A673 (cell line): ENCODE measurements at places on chromosomes 6 and 20.

GRCh38 chr6:5937169-5937909 lies 69.4 kb downstream of the NRN1 start:
- DNase-seq: no peak

DNA sequence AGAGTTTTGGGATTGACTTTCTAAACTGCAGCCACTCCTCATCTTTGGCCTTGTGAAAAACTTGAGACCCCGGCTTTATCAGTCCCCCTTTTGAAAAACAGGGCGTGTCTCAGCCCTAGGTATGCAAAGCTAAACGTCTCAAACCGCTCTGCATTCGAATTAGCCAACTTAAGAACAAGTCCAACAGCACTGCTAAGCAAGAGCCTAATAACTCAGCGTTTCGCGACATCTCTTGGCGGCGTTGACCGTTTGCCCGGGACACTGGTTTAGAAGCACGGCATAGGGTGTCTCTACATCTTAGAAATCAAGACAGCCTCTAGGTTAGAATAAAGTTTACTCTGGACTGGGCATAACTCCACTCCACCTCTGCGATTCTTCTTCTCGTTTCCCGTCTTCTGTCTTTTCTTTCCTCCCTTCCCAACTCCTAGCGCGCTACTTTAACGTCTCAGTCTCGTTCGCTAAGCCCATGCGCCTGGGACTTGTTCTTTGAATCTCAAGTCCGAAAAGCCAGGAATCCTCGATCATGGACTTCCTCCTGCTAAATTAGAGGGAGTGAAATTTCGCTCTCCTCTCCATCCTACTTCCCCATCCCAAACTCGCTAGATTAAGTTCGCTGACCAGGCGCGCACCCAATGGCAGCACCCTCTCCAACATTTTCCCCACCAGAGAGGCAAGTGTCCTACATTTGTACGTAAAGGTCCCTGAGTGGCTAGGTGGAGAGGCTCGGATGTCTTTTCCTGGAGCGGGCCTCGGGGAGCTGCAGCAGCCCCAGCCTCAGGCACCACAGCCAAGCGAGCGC lies 10.5 kb upstream of the TFAP2A start:
- DNase-seq: no peak

DNA sequence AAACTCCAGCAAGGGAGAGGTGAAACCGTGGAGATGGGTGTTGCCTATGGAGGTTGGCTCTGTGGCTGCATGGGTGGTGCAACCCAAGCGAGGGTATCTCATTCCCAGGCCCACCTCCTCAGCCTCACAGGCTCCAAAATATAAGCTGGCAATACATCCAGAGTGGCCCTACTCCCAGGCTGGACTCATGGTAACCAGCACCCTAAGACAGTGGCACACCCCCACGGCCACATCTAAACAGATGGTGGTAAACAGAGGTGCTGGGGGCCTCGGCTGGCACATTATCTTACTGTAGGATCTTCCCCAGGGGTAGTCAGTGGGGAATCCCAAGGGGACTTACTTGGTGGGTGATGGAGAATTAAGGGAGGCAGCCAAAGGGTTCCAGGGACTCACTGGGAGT lies 33.7 kb upstream of the CCND3 start:
- DNase-seq: no peak

- peak; percentile 59 for DNase-seq
Measured at GRCh38 chr6:5851261-5851757, 155.4 kb downstream of the NRN1 start.

DNA sequence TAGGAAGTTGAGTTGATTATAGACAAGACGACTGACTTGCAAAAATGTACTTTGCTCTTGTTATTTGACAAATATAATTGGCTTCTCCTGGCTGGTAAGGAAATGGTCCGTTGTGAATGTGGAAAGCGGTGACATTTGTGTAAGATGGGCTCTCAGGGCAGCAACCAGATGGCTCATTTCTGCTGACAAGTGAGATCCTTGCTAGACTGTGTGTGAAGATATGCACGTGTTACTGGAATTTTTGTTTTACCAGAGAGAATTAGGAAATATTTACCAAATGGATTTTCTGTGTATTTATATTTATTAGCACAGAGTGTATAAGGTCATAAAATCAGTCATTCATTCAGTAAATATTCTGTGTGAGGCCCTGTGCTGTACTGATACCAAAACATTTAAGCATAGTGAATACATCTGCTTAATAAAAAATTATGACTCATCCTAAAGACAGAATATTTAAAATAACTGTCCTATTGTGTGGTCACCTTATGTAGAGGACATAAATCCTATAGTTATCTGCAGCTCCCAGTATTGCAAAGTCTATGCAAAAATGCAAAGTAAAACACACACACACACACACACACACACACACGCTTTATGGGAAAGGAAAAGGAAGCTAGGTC lies 109.9 kb upstream of the ASF1A start:
- DNase-seq: no peak

DNA sequence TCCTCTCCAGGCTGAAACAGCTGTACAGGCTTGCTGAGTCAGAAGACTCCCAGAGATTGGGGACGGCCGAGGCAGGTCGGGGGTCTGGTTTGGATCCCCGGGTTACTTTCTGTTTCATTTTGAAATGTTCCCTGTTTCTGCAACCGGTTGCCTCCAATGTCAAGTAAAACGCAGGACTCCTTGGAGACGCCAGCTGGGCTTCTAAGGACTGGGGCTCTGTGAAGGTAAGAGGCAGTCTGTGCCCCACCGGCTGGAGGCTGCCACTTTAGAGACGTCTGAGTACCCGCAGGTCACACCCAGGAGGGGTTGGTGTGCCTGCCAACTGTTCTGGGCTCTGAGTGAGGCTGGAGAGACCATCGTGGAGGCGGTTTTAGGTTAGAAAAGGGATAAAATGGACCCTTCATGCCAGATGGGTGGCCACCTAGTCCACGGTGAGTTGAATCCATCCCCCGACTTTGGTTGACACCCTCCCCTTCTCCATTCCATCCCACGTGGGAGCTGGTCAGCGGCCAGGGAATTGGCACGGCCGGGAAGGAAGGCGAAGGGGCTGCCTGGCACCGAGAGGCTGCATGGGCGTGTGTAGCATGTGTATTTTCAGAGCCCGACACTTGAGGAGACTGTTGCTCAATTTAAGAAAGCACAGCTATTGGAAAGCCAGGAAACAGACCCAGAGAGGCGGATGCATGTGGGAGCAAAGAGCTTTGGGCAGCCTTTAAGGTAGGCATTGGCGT lies 240.9 kb downstream of the PHACTR1 start:
- DNase-seq: peak; percentile 51

GRCh38 chr6:152356016-152356415 lies 281.1 kb downstream of the SYNE1 start:
- no peak for DNase-seq

GRCh38 chr6:133404151-133404550 lies 163.0 kb downstream of the EYA4 start:
- no peak for DNase-seq

- no peak for DNase-seq
Measured at GRCh38 chr6:63391203-63391970, 71.6 kb upstream of the LGSN start.

DNA sequence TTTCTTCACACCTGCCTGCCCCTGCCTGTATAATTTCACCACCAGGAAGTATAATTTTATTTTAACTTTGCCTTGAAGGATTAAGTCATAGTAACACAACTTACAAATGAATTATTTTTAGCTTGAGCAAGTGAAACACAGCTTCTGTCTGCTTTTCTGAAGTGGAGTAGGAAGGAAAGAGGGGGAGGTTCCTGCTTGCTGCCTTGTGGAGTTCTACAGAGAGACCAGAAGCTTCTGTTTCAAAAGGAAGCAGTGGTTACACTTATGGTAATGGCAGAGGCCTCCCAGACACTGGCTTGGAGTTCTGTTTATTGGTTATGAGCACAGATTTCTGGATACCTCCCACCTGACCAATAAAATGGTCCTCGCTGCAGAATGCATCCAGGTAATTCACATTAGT lies 159.6 kb downstream of the TMEM200A start:
- DNase-seq: no peak

DNA sequence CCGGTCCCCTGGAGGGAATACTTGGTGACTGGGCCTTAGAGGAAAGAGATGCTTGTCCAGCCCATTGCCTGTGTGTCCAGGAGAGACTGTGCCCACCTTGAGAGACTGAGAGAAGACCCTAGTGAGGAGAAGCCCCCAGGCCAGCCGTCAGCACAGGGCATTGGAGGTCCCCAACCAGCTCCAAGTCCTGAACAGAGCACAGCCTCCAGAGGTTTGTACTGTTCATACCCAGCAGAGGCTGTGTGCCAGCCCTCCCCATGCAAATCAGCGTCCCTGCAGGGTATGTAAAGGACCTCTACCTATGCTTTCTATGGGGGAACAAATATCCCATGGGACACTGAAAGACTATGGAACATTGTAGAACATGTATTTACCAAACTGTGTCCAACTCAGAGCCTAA lies 8.4 kb downstream of the HLA-E start:
- DNase-seq: no peak

- no peak for DNase-seq
Measured at GRCh38 chr20:61117725-61118124, 134.3 kb upstream of the CDH4 start.

GRCh38 chr6:107592806-107593205 lies 102.9 kb downstream of the SOBP start:
- no peak for DNase-seq

- DNase-seq: no peak
Measured at GRCh38 chr6:144469144-144469575, 184.0 kb downstream of the UTRN start.

DNA sequence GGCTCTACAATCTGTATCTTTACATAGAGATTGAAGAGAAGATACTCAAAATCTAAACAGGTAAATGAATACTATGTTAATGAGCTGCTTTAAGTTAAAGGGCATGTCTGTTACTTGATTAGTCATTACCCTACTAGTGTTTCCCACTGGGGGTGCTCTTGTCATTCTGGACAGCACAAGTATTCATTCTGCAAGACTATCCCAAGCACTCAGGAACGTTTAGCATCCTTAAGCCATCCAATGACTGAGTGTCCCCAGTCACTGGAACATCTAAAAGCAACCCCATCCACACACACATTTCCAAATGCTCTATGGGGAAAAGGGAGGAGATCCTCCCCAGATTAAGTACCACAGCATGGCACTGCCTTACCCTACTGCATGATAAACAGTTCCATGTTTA lies 25.7 kb downstream of the EZR start:
- DNase-seq: peak; percentile 49

GRCh38 chr6:12008366-12009179 lies 3.5 kb upstream of the HIVEP1 start:
- peak; percentile 70 for DNase-seq

DNA sequence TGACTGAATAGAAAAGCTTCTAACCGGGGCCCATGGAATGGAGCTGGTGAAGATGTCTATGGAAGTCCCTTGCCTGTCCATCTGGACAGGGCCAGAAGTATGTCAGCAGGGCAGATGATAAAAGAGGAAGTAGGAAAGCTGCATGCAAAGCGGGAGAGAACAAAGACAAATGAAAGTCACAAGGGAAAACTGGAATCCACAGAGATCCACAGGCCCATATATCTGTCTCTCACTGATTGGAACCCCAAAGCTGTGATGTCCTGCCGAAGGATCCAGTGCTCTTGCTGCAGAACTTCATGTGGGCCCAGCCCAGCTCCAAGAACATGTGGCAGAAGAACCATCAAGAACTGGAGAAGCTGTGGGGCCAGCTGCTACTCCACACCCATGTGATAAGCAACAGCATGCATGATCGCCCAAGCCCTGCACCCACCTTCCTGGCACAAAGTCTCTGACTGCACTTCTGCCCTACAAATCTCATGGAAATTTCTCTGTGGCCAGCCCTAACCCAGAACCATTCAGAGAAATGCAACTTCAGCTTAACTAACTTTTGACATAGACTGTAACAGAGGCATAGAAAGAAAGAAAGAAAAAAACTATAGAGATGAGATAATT lies 716.0 kb downstream of the KIF16B start:
- DNase-seq: no peak
